ENCODE measurements at places on chromosomes 3 and 15.

GRCh38 chr3:117914540-117915100 lies 1120.0 kb downstream of the IGSF11 start:
- DNase-seq, result no peak

- DNase-seq, result no peak
These were observed 131.6 kb downstream of the TUSC7 start for GRCh38 chr3:116841003-116841735.

GRCh38 chr3:2771193-2771592 lies 339.0 kb downstream of the IL5RA start:
- DNase-seq, result no peak

DNA sequence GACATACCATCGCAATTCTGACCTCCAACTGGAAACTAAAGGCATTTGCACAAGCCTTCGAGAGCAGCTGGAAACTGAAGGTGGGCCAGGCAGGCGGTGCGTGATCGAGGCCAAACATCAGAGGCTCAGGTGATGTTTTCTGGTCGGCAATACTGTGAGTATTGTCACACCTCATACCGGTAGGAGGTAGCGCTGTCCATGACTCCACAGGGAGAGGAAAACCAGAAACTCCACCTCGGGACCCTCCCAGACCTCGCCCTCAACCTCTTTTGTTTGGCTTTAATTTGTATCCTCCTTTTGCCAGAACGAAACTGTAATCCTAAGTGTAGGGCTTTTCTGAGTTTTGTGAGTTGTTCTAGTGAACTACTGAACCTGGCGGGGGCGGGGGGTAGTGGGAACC lies 43.6 kb downstream of the LDHAL6B start:
- no peak for DNase-seq

DNA sequence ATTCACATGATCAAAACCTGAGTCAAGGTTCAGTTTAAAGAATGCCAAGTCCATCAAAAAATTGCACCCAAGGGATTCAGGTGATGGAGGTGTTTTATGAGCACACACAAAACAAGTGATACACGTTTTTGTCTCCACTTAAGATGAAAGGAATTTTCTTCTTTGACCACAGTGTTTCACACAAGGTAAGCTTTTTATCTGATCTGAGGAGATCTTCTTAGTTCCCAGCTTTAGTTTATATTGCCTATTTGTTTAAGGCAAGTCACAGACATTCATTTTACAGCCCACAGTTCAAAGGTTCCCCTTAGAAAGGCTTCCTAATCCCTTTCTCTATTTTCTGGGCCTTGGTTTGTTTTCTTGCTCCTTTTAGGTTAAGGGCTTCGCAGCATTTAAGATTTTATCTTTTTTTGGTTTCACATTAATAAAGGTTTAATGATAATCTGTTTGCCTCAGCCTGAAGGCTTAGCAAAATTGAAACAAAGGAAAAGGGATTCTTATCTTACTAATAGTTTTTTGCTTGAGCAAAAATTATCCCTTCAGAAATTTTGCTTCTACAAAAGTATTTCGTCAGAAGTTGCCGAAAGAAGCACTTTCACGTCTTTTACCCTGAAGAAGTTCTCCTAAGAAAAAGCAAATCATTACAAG lies 420.5 kb upstream of the NAALADL2 start:
- DNase-seq, result no peak

GRCh38 chr3:14519406-14519805 lies 20.7 kb downstream of the GRIP2 start:
- no peak for DNase-seq

DNA sequence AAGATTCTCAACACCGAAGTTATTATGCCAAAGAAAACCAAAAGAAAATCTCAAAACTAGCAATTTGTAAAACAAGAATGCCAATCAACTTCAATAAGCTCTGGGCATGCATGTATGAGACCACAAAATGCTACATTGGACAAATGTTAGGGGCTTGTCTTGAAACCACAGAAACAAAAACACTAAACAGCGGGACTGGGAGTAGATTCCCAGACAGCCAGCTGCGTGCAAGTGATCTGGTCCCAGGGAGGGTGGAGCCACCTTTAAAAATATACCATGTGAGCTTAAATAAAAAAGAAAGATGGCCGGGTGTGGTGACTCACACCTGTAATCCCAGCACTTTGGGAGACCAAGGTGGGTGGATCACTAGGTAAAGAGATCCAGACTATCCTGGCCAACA lies 163.6 kb upstream of the PRICKLE2 start:
- DNase-seq, result no peak

- DNase-seq, result no peak
These were observed 146.6 kb upstream of the NR2F2 start for GRCh38 chr15:96183867-96184266.

DNA sequence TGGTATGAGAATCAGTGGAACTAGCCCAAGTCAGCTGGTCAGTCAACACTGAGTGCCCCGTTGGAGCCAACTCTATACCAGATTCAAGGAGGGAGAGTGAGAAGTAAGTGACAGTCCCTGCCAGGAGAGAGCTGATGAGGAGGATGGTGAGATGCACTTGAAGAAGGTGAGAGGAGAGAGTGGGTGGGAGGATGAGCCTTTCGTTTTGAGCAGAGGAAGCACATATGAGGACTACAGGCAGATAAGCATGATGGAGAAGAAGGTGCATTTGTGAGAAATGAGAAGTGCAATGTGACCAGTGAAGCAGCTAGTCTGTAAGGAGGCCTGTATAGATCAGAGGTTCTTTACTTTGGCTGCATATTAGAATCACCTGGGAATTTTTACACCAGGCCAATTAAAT lies 40.4 kb downstream of the NME9 start:
- no peak for DNase-seq

GRCh38 chr3:169323578-169324451 lies 339.7 kb downstream of the MECOM start:
- DNase-seq, result no peak

Measured in HEK293T (cell line).